ENCODE measurements at places on chromosomes 3 and 15.

GRCh38 chr3:147875498-147875897, 466.3 kb downstream of the ZIC1 start:
- DNase-seq, result no peak

- DNase-seq, result no peak
Observed at GRCh38 chr15:96254173-96254572, 76.3 kb upstream of the NR2F2 start.

GRCh38 chr15:25022233-25022632, 67.4 kb downstream of the SNRPN start:
- DNase-seq, result no peak

DNA sequence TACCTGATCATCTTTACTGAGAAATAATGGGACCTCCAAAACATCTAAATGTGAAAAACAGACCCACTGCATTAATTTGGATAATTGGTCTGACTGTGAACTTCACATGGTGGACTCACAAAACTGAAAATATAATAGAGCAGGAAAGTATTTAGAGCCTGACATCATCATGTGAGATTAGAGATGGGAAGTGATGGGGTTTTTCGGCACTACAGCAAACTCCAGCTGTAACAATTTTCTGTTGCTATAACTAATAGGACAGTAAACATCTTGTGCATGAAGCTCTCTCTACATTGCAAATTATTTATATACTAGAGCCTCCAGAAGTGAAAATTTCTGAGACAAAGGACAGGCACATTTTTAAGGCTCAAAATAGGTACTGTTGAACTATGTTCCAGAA, 32.2 kb downstream of the VEPH1 start:
- DNase-seq, result no peak

GRCh38 chr3:127637971-127638370, 9.0 kb downstream of the PODXL2 start:
- no peak for DNase-seq

DNA sequence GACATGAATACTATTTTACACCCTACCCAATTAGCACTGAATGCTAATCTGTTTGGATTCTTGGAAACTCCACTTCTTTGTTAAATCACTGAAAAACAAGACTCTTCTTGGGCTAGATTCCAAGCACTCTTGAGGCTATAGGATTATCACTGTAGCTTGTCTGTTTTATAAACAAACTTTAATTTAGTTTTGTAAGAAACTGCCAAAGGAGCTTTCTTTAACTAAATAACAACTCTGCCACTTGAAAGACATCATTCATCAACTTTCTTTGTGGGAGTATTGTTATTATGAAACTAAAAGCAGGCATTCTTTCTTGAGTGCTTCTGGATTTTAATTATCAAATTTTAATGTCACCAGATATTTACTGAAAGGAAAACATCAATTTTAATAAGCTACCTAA, 24.1 kb downstream of the CBLB start:
- no peak for DNase-seq

- DNase-seq, result no peak
Observed at GRCh38 chr3:49648354-49649019, 25.7 kb upstream of the APEH start.

GRCh38 chr3:139894643-139894989, 40.4 kb upstream of the CLSTN2 start:
- DNase-seq, result no peak

DNA sequence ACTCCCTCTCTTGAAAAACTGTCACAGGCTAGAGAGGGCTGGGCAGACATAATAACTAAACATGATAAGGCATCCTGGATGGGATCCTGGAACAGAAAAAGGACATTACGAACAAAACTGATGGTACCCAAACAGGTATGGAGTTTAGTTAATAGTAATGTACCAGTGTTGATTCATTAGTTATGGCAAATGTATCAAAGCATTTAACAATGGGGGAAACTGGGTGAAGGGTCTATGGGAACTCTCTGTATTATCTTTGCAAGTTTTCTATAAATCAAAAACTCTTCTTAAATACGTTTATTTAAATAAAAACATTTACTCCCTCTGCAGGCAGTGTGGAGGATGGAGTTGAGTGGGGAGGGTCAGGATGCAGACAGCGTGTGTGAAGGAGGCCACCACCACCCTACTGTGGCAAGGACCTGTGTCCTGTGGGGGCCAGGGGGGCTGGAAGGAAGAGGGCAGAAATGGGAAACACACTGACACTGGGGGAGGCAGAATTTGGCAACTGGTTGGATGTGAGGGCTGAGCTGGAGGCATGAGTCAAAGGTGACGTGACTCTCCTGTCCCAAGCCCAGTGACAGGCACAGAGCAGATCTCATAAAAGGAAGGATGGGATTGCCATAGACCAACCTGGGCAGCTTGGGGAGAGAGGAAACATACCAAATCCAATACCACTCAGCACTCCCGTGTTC, 59.6 kb upstream of the ITGA11 start:
- no peak for DNase-seq

DNA sequence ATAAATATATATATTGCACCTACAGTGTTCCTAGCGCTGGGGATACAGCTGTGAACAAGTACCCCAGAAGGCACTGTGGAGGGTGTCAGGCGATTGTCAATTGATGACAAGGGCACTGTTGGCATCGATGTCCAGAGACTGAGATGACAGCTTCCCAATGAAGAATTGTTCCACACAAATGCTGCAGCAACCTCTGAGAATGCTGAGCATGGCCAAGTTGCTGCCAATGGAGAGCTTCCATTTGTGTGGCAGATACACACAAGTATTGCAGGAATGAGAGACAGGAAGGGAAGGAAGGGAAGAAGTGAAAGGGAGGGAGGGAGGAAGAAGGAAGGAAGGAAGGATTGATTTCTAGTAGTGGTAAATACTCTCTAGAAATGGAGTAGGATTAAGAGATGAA, 21.9 kb downstream of the LRTM1 start:
- no peak for DNase-seq

Measured in stimulated activated CD8-positive, alpha-beta memory T cell treated with anti-CD3 and anti-CD28 coated beads, Interleukin-4, amount 100 ng/mL, for 1 hour (primary cell).